ENCODE measurements at places on chromosomes 13 and 19. TPM values are rescaled to one million over a fixed set of nuclear protein-coding genes. Genes with fewer than 3 reads are reported as not detected.

Gene PCDH9
- 2.9 TPM for total RNA-seq

DNA sequence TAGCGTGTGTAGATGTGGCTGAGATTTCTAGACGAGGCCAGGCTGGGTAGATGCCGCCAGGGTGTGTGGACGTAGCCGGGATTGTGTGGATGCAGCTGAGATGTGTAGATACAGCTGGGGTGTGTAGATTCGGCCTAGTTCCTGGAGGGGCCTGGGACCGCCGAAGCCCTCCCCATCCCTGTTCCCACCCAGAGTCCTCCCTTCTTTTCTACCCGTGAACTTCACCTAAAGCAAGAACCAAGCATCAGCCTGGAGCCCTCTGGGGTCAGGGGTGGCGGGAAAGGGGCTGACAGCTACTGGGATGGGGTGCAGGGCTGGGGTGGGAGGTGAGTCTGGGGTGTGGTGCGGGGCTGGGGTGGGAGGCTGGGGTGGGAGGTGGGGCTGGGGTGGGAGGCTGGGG is 768 bp downstream of the TMPRSS9 start:
- DNase-seq = peak; percentile 80

DNA sequence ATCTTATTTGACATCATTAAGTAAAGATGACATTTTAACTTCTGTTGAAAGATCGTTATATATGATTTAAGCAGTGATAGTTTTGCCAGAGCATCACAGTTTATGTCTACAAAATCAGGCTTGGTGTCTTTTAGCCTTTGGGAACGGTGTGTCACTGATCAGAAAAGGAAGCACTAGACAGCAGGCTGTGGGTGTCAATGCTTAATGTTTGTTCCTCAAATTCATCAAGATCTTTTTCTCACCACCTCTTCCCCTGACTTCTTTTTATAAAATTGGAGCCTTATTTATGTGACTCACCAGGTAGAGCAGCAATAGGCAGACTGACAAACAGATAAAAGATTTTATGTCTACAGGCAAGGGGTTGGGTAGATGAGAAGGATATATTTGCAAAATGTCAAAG is 1558.5 kb downstream of the EFNB2 start:
- DNase-seq = no peak

DNA sequence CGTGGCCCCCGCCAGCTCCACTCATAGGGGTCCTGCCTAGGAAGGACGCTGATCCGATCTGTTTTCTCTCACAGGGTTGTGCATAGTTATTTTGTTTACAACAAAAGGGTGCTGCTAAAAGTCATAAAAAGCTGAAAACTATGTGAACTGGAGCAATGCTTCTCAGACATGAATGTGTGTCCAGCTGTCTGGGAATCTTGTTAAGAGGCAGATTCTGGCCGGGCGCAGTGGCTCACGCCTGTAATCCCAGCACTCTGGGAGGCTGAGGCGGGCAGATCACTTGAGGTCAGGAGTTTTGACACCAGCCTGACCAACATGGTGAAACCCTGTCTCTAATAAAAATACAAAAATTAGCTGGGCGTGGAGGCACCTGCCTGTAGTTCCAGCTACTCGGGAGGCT is 8.6 kb downstream of the LRRC4B start:
- DNase-seq = no peak

- DNase-seq = no peak
Measured at GRCh38 chr13:63090524-63090923, 1674.9 kb upstream of the PCDH20 start.

DNA sequence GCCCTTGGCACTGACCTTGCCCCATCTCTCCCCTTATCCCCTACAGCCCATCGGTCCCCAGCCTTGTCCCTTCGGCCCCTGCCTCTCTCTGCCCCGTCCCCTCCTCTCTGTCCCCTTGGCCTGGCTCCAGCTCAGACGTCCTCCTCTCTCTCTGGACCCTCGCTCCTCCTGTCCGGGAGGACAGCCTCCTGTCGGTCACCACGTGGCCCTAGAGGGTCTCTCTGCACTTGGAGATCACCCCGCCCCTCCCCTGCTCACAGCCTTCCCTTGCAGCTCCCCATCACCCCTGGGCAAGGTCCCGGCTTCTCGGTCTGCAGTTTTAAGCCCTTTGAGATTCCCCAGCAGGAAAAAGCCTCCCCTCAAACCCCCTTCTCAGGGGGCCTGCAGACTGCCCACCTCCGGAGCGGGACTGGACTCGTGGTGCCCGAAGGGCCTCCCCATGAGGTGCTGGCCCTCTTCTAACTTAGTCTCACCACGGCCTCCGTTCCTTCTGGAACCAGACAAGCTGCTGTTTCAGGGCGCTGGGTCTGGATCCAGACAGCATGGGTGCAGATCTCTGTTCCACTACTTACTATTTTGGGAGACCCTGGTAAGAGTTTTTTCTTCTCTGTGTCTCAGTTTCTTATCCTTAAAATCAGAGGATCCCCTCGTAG is 3.3 kb upstream of the KLK15 start:
- no peak for DNase-seq

DNA sequence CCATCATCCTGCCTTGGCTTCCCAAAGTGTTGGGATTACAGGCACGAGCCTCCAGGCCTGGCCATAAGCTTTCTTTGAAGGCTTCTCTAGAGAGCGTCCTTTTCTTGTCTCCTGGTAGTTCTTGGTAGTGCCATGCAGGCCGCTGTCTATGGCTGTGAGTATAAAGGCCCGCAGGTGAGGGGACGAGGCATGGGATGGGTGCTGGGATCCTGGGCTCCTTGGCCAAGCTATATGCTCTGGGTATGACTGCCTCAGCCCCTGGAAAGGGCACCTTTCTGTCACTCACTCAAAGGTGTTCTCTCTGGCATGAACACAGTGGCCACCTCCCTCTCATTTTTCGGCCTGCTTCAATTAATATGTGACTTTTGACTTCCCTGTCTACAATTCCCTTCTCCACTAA is 6.3 kb upstream of the ABCC4 start:
- DNase-seq = no peak

GRCh38 chr13:98232456-98232855 is 55.4 kb upstream of the RNF113B start:
- DNase-seq = no peak

DNA sequence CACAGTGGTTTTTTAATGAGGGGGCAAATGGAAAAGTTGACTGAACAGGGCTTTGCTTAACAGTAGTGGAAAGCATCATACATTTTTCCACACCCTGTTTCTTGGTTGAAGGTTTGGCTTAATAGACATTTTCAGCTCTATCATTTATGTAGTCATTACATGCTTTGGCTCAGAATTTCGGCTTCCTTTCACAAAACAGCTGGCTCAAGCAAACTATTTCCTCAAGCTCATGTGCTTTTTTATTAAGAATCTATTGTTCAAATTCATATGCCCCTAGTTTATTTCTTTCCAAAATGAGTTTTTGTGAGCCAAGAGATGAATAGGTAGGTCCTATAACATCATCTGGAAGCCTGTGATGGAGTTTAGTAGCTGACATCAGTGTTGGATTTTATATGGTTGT is 113.8 kb downstream of the SLITRK6 start:
- DNase-seq = no peak

DNA sequence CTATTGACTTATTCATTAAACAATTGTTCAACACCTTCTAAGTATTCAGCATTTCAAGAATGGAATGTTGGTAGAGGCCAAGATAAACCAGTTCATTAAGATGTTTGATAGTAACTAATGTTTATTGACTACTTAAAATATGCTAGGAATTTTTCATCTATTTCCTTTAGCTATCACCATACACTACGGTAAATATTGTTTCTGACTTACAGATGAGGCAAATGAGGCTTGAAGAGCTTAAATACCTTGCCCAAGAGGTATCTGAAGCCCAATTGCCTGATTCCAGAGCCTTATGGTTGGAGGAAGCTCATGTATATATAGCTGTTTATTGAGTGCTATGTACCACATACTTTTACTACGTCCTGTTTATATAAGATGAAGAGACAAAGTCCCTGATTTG is 286.2 kb downstream of the NDFIP2 start:
- DNase-seq = no peak

DNA sequence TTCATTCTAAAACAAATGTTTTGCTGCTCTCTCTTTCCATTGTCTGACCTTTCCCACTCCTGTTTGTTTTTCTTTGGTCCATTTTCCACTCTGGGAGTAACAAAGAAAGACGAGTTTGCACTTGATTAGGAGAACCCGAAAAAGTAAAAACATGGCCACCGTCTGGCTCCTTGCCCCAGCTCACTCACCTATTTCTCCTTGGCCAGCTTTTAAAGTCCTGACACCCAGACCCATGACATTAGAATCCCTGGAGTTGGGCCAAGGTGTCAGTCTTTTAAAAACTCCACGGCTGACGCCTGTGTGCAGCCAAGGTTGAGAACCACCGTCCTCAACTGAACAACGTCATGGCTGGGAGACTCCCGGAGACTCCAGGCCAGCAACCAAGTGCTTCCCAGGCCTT is 63.6 kb upstream of the FLT1 start:
- no peak for DNase-seq

Measured in osteoblast (primary cell).